ENCODE measurements at places on chromosomes 13 and 19.

DNA sequence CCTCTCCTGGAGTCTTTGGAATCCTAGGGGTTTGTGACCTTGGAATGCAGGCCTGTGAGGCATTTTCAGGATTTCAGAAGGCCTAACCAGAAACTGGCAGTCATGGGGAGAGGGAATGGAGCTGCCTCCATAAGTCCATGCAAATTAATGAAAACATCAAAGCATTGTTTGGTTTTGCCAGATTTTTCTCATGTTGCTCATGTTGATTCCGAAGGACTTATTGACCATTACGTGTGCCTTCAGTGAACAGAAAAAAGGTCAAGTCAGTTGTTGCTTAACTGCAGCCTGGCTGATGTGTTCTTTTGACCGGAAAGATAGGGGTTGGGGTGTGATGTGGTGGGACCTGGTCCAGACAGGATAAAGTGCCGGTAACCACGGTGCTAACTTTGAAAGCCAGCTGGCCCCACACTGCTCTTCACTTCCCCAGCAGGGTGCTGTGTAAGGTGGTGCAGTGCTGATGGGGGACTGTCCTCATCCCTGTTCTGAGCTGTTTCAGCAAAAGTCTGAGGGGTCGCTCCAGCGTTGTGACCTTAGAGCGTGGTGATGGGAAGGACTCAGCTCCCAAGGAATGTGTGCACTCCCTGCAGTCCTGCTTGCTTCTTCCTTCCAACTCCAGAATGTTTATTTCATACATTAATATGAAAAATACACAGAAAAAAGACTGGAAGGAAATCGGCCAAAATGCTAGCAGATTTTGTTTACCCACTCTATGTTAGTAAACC is 3.5 kb downstream of the RNF113B start:
- no peak for DNase-seq

DNA sequence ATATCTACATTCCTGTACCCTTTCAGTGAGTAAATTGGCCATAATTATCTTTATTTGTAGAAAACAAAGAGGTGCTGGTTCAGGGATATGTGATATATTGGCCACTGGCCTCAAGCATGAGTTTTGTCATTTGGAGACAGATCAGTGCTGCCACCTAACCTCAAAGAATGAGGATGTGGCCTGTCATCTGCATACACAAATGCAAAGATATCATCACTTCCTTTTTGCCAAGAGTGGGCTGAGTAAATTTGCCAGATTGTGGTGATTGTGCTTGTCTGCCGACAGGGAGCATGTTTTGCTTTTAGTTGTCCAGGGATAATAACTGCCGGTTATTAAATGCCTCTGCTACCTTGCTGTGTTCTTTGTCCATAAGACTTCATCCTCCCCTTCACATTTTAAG is 44.2 kb downstream of the WASF3 start:
- no peak for DNase-seq

- no peak for DNase-seq
Measured at GRCh38 chr13:109939180-109939579, 152.8 kb upstream of the IRS2 start.

DNA sequence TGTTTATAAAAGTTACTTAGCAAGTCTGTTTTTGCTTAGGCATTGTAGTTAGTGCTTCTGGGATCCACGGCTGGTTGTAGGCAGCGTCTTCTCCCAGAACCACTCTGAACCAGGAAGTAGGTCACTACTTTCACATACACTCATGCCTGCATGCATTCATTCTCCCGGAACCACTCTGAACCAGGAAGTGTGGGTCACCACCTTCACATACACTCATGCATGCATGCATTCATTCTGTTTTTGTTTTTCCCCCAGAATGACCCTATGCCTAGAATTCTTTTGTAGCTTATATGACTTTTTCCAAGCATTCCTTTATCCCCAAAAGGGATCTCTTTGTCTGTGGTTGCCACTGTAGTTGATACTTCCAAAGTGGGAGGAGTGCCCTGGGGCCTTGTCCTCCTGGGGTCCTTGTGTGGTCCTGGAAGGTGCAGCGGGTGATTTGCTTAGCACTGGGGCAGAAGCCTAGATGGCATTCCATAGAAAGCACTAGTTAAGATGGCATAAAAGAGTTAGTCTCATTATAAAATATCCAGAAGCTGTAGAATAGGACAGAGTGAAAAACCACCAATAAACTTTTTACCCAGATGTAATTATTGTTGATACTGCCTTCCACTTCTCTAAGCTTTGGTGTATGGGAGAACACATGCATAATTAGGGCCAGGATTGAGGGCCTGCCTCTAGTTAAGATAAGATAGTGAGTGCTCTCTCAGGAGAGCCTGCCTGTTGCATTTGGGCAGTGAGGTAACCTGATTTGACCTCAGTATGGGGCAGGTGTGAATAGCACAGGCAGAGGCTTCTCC is 68.6 kb upstream of the TEX29 start:
- DNase-seq = no peak

- DNase-seq = no peak
Measured at GRCh38 chr13:79936368-79937136, 404.4 kb downstream of the SPRY2 start.

DNA sequence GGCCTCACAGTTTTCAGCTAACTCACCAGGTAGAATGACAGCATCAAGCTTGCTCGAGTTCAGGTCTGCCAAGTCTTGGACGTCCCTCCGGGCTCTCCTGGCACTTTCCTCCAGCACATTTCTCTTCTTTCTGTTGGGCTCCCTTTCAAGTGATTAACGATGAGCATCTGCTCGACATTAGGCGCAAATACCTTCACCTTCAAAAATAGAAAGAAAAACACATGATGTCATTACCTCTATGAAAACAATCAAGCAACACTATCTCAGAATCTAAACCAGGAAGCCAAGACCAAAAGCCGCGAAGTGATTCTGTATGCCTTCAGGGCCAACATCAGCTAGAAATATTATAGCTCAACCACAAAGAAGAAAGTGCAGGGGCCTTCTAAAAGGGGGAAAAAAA is 15.4 kb upstream of the CLN5 start:
- DNase-seq = no peak

GRCh38 chr13:76837801-76838200 is 48.4 kb downstream of the KCTD12 start:
- DNase-seq = no peak

DNA sequence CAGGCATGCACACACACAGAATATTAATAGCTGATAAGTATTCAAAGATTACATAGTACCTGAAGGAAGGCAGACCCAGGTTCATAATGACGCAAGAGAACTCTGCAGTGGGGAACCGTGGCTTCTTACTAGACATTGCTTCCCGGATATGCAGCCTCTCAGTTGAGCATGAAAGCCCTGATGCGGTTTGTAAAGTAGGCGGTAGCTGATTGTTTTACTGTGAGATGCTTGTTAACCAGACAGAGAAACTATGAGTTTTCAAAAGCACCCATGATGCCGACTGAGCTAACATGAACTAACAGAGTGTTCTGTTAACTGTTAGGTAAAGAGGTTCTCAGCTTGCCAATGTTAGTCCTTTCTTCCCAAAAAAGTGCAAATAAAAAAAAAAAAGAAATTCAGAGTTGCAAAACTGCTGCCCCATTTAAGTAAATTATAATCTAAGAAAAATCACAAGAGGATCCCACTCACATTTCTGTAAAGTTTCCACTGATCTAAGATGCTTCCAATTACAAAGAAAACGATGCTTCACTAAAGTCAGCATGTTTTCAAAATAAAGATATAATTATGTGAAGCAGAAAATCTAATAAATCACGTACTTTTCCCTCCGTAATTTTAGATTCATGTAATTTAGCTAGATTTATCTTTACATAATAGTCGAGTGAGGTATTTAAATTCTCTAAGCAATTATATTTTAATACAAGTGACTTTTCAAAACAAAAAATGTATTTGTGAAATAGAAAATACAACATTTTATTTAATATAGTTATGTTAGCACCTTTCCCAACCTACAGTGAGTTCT is 2.2 kb downstream of the FLT1 start:
- DNase-seq = no peak

GRCh38 chr19:5950741-5951140 is 27.2 kb downstream of the RANBP3 start:
- no peak for DNase-seq

- no peak for DNase-seq
Measured at GRCh38 chr13:19590423-19590822, 29.1 kb upstream of the TPTE2 start.

DNA sequence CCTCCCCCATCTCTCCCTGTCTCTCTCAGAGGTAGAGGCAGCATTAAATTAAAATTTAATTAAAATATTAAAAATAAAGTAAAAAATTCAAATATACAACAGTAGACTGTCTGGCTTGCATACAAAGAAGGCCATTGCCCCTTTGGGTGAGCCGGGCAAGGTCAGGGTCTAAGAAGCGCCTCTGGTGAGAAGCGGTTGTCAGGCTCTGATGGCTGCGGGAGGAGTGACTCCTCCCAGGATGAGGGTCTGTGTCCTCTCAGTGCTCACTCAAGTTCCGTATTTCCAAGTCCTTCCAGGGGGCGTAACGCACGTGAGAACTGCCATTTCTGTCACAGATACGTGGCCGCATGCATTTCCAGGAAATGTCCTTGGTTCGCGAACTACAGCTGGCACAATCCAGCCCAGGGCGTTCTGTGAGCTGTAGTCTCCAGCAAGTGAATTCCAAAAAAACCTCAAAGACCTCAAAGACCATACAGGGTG is 737 bp upstream of the ZNF181 start:
- no peak for DNase-seq

GRCh38 chr19:10138879-10139795 is 19.4 kb upstream of the EIF3G start:
- DNase-seq = no peak

GRCh38 chr13:28574617-28575142 is 79.8 kb upstream of the FLT1 start:
- no peak for DNase-seq

DNA sequence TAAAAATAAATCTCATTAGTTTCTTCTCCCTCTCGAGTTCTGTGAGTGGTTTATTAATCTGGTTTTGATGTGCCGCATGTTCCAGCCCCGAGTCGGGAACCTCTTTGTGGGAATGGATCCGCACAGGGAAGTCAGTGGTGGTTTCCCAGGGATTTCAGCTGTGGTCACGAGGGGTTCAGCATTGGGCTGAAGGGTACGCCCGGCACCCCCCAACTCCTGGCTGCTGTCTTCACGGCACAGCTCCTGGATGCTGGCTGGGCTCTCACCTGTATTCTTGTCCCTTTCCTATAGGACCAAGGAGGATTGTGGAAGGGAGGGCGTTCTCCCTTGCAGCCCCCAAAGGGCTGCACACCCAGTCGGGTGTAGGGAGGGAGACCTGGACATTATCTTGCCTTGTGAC is 167.8 kb downstream of the ZNF536 start:
- DNase-seq = no peak

- no peak for DNase-seq
Measured at GRCh38 chr13:30776661-30777060, 41.3 kb downstream of the ALOX5AP start.

DNA sequence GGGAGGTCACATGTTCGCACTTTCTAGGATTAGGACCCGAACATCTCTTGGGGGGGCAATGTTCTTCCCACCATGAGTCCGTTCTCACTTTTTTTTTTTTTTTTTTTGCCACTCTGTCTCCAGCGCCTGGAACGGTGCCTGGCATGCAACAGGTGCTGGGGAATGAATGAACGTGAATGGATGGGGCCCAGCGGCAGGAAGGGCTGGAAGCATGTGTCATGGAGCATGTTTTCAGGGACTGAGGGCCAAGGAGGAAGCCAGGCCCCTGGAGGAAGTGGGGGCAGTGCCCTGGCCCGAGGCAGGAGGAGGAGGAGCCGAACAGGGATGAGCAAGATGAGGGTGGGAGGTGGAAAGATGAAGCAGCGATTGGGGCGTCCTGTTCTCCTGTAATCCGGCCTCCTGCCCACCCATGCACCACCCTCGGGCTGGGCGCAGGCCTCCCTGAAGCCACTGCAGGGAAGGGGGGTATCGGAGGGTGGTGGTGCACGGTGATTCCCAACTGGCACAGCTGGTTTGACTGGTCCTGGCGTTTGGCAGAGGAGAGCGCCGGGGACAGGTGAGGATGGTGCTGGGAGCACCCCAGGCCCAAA is 8.8 kb upstream of the SULT2B1 start:
- DNase-seq = no peak

GRCh38 chr13:75902166-75903104 is 266.3 kb downstream of the LMO7 start:
- DNase-seq = no peak

- no peak for DNase-seq
Measured at GRCh38 chr13:97727991-97728390, 225.5 kb upstream of the IPO5 start.

- no peak for DNase-seq
Measured at GRCh38 chr19:10384580-10384979, 4.2 kb upstream of the TYK2 start.

GRCh38 chr19:13015361-13016223 is 20.3 kb downstream of the NFIX start:
- no peak for DNase-seq

- DNase-seq = no peak
Measured at GRCh38 chr13:60491531-60491930, 94.5 kb downstream of the TDRD3 start.

DNA sequence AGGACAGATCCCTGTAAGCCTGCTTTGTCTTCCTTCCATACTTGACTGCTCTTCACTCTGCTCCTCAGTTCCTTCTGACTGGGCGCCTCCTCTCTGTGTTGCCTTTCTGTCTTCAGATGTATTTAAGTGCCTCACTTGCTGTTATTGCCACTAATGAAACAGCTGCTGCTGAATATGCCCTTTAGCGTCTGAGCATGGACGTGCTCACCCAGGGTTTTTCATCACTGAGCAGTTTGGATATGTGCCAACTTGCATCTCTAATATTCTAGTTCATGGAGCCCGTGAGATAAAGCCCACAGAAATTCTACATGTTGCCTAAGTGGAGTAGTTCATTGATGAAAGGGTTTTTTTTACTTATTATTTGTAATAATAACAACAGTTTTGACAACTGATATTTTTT is 198.2 kb downstream of the MYO16 start:
- no peak for DNase-seq

- no peak for DNase-seq
Measured at GRCh38 chr13:113905018-113905417, 41.1 kb upstream of the GAS6 start.

DNA sequence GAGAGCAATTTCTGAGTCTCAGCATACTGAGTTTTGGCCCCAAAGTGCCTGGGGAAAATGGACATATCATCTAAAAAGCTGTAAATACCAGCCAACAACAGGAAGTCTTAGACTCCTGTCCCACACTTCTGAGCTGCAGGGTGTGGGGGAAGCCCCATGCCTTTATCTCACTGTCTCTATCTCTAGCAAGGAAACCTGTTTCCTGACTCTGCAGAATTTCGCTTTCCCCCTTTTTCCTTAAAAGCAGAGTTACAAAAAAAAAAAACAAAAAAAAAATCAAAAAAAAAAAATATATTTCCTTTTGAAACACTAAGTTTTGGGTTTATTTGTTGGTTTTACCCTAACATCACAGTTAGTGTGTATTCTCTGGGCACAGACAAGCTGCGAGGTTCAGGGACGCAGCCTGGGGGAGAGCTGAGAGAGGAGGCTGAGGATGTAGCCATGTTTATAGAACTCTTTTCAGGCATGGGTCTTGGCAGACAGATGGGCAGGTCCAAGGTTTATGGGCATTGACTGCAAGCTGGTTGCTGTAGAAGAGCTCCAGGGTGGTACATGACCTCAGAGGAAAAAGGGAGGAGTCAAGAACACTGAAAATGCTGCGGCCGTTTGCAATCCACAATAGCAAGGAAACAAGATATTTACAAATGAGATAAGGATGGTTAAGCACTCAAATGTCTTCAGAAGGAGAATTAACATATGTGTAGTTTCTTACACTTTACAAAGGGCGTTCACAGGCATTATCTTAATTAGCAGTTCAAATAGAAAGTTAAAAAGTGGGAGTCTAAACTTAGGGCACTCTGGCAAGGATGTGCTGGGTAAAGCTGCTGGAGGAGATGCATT is 4.9 kb downstream of the MBNL2 start:
- DNase-seq = peak; percentile 30
